ENCODE measurements at places on chromosomes 2 and 18.

- no peak for DNase-seq
Measured at GRCh38 chr2:207683438-207683837, 28.0 kb upstream of the CCNYL1 start.

- no peak for DNase-seq
Measured at GRCh38 chr18:42533009-42533575, 578.1 kb downstream of the PIK3C3 start.

DNA sequence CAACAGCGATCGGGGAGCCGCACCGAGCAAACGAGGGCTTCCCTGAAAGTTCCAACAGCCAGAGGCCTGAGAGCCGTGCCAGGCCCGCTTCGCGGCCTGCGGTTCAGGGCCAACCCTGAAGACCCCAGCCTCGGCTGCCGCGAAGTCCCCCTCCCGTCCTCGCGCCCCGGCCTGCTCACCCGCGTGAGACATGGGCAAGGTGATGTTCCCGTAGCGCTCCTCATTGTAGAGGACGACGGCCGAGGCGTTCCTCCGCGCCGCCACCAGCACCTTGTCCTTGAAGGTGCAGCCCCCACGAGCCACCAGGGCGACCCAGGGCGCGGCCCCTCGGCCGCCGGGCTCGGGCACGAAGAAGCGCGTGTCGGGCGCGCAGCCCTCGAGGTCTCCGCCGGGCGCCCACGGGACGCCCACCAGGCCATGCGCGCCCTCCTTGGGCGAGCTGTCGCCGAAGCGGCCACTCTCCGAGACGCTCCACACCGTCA, 510 bp downstream of the RNF149 start:
- DNase-seq = no peak

DNA sequence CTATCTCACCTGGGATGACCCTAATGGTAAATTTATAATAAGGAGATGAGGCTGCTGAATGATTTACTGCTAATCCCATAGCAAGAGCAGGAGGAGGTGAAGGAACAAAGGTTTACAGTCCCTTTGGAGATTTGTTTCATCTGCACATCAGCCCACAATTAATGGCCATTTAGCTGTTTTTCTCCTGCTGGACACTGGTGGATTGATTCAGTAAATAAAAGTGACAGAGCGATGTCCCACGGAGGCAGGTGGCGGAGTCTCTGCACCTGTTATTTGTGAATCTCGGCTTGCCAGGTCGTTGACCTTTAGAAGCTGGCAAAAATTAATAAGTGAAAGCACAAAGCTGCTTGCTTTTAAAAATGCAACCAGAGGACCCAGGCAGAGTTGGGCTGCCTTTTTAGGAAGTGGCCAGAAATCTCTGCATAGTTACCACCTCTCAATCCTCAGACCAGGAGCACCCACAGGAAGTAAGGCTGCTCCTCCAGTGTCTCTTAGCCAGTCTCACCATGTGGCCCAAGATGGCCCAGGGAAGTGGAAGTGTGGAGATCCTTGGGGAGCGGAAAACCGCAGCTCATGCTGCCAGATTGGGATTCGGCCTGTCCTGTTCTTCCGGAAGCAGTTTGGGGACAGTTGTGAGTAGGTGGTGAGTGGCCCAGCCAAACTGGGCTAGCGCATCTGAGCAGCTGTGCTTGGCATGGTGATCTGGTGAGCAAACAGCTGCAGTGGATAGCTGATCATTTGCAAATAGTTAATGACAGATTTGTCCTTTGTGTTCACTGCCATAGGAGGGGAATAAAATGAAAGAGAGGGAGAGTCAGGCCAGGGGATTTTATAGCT, 1005.7 kb upstream of the PIK3C3 start:
- no peak for DNase-seq
